ENCODE measurements at places on chromosomes 5 and 9. TPM values are rescaled to one million over a fixed set of nuclear protein-coding genes. Genes with fewer than 3 reads are reported as not detected.

GRCh38 chr9:12785260-12785770 is 10.5 kb downstream of the LURAP1L start:
- no peak for DNase-seq

The SPOCK1 gene
- polyA plus RNA-seq, result 12.5 TPM

DNA sequence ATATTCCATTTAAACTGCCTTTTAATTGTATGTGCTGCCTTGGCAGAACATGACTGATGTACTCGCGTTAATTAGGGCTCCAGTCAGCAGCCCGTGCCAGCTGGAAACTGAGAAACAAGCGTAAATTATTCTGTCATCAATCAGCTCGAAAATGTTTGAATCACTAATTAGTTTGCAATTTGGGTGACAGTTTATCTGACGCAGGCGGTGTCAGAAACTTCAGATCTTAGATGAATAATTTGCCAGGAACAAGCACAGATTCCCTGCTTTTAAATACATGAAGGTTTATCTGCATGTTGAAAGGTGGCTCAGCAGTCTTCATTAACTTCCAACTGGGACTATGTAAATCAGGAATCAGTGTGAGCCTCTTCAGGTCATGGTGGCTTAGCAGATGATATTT is 176.0 kb upstream of the TLE4 start:
- DNase-seq, result no peak

- no peak for DNase-seq
Observed at GRCh38 chr9:27154908-27155307, 45.9 kb downstream of the TEK start.

The SHISAL2B gene
- polyA plus RNA-seq, result 0.34 TPM

The CCDC171 gene
- polyA plus RNA-seq, result 6.5 TPM

GRCh38 chr5:134088994-134089560 is 25.4 kb upstream of the TCF7 start:
- DNase-seq, result no peak
